Heart right ventricle (tissue), 16 donors: ENCODE measurements at places on chromosomes 12 and 14. TPM values are rescaled to one million over a fixed set of nuclear protein-coding genes. Genes with fewer than 3 reads are reported as not detected.

Gene SAMD15
- 0.23 TPM for total RNA-seq

Gene PNN
- total RNA-seq = 16.8 TPM

Gene KERA
- total RNA-seq = not detected

GRCh38 chr14:58108717-58109116, 43.3 kb downstream of the ARMH4 start:
- no peaks in the 10 kb centered on the region for H3K27me3 ChIP-seq
- no peak overlapping the region for H3K4me3 ChIP-seq
- H3K27ac ChIP-seq = no peak overlapping the region
- H3K36me3 ChIP-seq = no peaks in the 10 kb centered on the region

DNA sequence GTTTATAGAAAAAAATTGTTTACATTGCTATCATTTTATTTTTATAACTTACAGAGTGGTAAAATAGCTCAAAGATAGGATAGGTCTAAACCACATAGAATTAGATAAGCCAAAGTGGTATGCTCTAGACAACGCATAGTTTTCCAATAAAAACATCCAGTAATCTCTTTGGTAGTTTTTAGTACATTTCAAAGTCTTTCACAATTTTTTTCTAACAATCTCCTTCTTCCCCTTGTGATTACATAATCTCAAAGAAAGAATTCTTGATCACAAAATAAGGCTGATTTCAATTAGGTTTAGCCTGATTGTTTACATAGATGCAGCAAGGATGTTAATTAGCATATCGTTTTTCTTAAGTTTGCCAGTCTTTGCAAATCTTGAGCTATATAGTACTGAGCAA, 460.0 kb downstream of the FUT8 start:
- no peaks in the 10 kb centered on the region for H3K36me3 ChIP-seq
- H3K4me1 ChIP-seq = no peaks in the 10 kb centered on the region
- no peak overlapping the region for H3K27ac ChIP-seq
- no peak for DNase-seq

DNA sequence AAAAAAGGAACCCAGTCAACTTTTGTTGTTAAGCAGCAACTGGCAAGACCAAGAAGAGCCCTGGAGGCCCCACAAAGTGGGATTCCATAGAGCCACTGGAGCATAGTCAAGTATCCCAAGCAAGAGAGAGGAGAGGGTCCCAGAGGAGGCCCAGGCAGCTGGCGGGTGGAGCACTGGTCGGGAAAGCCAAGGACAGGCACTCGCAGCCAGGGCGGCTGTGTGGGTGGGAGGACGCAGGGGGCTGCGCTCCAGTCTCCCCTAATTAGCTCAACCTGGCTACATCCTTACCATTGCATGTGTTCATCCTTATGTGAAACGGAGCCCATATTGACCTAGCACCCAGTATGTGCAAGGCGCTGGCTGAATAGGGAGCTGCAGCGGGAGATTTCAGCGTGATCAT, 18.3 kb upstream of the ZFP36L1 start:
- H3K27ac ChIP-seq = peak overlapping the region; percentile 52
- peaks cover 54% of the 10 kb centered on the region for H3K4me1 ChIP-seq
- DNase-seq = no peak
- H3K36me3 ChIP-seq = no peaks in the 10 kb centered on the region
- no peak overlapping the region for H3K4me3 ChIP-seq
- no peaks in the 10 kb centered on the region for H3K27me3 ChIP-seq

DNA sequence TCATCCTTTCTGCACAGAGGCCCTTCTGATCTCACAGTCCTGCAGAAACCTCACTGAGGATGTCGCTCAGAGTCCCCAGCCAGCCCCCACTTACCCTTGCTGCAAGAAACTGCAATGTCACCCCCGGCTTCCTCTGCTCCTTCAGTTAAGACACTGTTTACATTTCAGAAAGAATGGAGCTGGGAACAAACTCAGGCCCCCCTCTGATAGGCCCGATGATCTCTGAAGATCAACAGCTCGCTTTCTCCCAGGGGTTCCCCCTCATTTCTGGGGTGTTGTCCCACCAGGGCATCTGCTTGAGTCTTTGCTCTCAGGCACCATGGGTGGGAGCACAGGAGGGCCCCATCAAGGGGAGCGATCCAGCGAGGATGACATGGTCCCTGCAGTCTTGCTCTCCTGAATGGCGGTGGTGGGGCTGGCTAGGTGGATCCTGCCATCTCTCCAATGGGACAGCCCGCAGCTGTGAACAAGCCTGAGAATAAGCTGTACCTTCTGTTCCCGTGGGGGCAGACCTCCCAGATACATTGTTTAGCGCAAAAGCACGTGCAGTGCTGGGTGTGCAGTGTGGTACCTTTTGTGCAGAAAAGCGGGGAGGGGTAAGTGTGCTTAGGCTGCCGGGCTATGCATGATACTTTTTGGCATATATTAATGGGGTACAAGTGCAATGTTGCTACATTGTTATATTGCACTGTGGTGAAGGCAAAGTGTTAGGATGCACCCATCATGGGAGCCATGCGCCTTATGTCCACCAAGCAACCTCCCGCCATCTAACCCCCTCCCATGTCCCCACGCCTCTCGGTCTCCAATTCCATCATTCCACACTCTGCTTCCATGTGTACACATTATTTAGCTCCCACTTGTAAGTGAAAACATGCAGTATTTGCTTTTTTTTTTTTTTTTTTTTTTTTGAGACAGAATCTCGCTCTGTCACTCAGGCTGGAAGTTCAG, 6.7 kb upstream of the NCOR2 start:
- no peaks in the 10 kb centered on the region for H3K27me3 ChIP-seq
- H3K27ac ChIP-seq = no peak overlapping the region
- no peak overlapping the region for H3K4me3 ChIP-seq

Gene SLC6A15
- not detected for total RNA-seq

DNA sequence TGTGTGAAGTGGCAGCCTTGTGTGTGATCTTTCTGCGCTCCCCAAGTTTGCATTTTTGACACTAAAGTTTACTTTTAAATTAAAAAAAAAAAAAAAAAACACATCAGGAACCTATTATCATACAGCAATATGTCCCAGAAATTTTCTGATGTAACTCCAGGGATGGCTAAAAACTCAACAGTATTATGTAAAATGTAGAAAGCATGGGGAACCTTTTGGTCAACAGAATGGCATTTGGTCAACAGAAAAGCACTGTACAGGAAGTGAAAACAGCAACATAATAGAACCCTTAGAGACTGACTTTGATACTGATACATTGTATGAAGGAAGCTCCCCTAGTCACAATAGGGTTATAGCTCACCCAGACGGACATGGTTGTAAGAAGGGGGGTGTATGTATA, 224.3 kb downstream of the ITPR2 start:
- no peaks in the 10 kb centered on the region for H3K36me3 ChIP-seq
- no peak overlapping the region for H3K4me3 ChIP-seq
- H3K27ac ChIP-seq = no peak overlapping the region
- H3K27me3 ChIP-seq = no peaks in the 10 kb centered on the region
- no peaks in the 10 kb centered on the region for H3K4me1 ChIP-seq
- no peak for DNase-seq

Gene EML1
- total RNA-seq = 30.7 TPM

DNA sequence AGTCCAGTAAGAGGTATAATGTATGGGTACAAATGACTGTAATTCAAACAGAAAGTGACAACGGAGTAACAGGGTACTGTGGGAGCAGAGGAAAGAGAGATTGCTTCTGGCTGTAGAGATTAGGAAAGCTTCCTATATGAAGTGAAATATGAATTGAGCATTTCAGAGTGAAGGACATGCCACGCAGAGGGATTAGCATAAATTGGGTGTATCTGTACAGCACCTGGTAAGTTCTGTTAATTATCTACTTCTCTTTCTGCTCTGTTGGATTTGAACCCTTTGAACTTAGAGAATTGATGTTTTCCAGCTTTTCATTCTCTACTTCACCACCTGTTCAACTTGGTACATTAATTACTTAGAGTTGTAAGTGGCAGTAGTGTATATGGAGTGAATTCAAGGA, 8.8 kb downstream of the STK38L start:
- H3K27ac ChIP-seq = no peak overlapping the region
- DNase-seq = no peak
- no peak overlapping the region for H3K4me3 ChIP-seq
- peaks cover 10% of the 10 kb centered on the region for H3K4me1 ChIP-seq
- no peaks in the 10 kb centered on the region for H3K27me3 ChIP-seq

Gene CHGA
- not detected for total RNA-seq

DNA sequence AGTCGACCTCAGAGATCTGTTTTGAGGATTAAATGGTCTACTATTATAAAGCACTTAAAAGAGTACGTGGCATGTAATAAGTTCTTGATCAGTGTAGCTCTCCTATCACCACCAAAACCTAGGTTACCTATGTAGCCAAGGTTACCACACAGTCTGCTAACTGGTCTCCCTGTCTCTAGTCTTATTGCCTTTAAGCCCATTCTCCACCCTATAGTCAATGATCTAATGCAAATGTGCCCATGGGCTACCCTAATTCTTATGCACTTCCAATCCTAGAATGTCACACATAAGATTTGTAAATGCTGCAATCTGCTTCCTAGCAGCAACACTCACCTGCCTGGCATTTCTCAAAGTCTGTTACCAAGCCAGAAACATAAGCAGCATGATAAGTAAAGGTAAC, 44.9 kb downstream of the C2CD5 start:
- no peak overlapping the region for H3K4me3 ChIP-seq
- DNase-seq = no peak
- no peaks in the 10 kb centered on the region for H3K27me3 ChIP-seq
- no peak overlapping the region for H3K27ac ChIP-seq
- H3K4me1 ChIP-seq = no peaks in the 10 kb centered on the region

Gene RASAL1
- total RNA-seq = not detected

DNA sequence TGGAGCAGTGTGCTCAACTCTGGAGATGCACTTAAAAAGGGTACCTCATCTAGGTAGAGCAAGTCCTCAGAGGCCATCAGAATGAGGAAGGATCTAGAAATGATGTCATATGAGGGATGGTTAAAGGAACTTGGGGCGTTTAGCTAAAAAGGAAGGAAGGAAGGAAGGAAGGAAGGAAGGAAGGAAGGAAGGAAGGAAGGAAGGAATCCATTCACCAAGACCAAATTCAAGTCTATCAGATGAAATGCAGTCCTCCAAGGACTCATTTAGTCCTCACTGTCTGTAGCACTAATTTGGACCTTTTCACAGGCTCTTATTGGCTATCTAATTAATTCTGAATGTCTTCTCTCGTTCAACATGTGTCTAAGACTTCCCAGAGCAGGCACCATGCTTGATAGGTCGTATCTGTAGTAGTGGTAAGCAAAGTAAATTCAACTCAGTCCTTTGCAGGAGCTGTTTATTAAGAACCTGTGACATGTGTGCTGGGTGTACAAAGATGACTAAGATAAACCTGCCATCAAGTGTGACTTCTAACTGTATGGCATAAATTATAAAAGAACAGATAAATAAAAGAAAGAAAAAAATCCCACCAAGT, 63.5 kb downstream of the LLPH start:
- no peak overlapping the region for H3K27ac ChIP-seq
- H3K4me3 ChIP-seq = no peak overlapping the region
- no peaks in the 10 kb centered on the region for H3K4me1 ChIP-seq
- H3K27me3 ChIP-seq = no peaks in the 10 kb centered on the region

DNA sequence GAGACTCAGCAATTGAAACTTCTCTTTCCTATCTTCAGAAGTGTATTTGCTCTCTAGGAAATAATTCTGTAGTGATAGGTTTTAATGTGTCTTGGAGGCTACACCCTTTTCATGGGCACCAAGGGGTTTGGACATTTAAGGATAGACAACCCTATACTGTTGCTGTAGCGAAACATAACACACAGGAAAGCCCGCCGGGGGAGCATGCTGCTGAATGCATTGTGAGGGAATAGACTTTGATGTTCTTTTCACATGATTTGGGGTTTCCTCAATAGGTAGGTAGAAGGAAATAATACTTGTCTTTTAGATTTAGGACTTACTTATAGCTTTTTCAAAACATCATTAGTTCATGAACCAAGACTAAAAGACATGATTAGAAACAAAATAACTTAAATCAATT, 97.0 kb downstream of the PELI2 start:
- H3K36me3 ChIP-seq = no peaks in the 10 kb centered on the region
- peaks cover 60% of the 10 kb centered on the region for H3K4me1 ChIP-seq
- H3K27me3 ChIP-seq = no peaks in the 10 kb centered on the region
- H3K4me3 ChIP-seq = no peak overlapping the region

GRCh38 chr14:44803239-44803905, 158.4 kb downstream of the KLHL28 start:
- H3K27ac ChIP-seq = no peak overlapping the region
- H3K4me1 ChIP-seq = no peaks in the 10 kb centered on the region
- no peak for DNase-seq

DNA sequence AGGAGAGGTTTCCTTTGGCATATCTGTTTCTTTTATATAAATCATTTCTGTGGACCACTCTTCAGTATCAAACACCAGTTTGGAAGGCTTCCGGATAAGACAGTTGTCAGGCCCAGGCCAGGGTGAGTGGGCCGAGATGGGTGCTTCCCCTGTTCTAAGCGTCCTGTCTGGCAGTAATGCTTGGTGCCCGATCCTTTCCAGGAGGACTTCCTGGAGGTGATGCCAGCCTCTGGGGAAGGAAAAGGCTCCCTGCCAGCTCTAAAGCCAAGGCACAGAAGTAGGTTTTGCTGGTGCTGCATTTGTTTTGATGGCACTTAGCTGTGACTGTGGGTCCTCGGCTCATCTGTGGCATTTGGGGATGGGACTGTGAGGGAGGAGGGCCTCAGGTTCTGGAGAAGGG, 124.4 kb upstream of the RTL1 start:
- no peak for DNase-seq
- no peaks in the 10 kb centered on the region for H3K4me1 ChIP-seq
- H3K27ac ChIP-seq = no peak overlapping the region
- no peaks in the 10 kb centered on the region for H3K36me3 ChIP-seq
- H3K4me3 ChIP-seq = no peak overlapping the region

- no peak for DNase-seq
- peaks cover 98% of the 10 kb centered on the region for H3K36me3 ChIP-seq
- no peak overlapping the region for H3K4me3 ChIP-seq
- H3K27ac ChIP-seq = no peak overlapping the region
Measured at GRCh38 chr12:105204916-105205315, 31.1 kb downstream of the APPL2 start.

Gene CD163L1
- 1.5 TPM for total RNA-seq
